ENCODE measurements at places on chromosomes 11 and 22.

GRCh38 chr11:129251067-129251466 is 58.9 kb upstream of the ARHGAP32 start:
- DNase-seq: no peak

- no peak for DNase-seq
These were observed 887.1 kb downstream of the DLG2 start for GRCh38 chr11:84740050-84740449.

DNA sequence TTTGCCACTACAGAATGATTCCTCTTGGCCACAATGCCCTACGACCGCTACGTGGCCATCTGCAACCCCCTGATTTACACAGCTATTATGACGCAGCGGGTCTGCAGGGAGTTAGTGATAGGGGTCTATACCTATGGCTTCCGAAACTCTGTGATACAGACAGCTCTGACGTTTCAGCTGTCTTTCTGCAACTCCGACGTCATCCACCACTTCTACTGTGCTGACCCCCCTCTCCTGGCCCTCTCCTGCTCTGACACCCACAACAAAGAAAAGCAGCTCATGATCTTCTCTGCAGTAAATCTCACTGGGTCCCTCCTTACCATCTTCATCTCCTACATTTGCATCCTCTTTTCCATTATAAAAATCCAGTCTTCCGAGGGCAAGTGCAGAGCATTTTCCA is 52.3 kb upstream of the OR5P2 start:
- no peak for DNase-seq

GRCh38 chr11:59183771-59184170 is 11.8 kb downstream of the DTX4 start:
- no peak for DNase-seq

Measured in activated CD4-positive, alpha-beta T cell treated with anti-CD3 and anti-CD28 coated beads, Interleukin-2, amount 50 U/mL, for 4 hours (primary cell).